ENCODE measurements at places on chromosomes 11 and 22.

DNA sequence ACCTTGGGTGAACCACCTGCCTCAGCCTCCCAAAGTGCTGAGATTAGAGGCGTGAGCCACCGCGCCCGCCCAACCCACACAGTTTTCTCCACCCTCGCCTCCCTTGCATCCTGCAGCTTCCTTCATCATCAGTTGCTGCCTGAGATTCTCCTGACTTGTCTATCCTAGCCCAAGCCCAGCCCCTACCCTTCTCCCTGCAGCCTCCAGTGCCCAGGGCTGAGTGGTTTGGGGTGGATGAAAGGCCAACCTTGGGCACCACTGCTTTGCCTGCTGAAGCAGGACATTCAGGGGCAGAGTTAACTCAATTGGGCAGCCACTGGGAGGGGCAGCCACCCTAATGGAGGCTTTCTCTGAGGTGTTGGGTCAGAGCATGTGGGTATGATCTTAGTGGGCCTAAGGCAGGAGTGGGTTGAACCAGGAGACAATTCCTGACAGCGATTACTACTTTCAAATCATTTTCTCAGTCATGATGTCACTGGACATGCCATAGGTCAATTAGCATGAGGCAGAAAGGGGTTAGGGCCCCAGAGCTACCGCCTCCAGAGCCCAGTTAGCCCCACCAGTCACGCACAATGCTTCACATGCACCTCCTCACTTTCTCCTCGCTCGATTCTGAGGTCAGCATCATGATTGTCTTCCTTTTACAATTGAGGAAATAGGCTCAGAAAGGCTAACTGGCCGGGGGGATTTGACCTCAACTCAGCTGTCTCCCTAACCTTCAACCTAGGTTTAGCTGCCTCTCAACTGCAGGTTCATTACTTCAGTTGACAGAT is 1.0 kb upstream of the FKBP2 start:
- DNase-seq, result no peak

DNA sequence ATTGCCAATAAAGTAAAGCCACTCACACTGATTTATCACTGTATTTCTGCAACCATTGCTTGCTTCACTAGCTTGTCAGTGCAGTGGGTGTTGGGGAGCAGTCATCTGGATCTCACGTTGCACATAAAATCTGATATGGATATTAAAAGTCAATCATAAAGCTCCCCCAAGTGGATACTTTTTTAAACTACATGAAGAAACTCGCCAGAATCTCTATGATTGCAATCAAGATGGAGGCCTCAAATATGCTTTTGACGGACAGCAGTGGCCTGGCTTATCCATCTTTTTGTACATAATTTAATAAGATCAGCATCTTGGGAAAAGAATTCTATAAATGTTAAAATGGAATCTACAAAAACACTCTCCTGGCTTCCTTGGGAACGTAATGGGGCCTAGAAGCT is 137.7 kb downstream of the WT1 start:
- DNase-seq, result peak; percentile 26

DNA sequence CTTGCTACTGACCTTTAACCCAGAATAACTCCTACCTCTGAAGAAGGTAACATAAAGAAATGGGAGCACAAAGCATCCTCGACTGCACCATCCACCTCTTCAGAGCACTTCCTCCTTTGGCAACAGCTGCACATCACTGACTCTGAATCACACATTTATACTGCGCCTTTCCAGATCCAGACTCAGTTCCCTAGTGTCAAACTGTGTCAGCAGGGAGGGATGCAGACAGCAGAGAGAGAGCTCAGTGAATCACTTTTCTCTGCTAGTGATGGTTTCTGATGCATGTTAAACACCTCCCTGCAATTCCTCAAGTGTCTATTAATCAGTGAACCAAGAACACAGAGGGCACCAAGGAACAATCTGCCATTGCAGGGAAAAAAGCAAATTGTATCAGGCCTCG is 118.9 kb downstream of the PLEKHA7 start:
- no peak for DNase-seq

GRCh38 chr11:110172468-110173065 is 79.4 kb downstream of the ZC3H12C start:
- DNase-seq, result no peak

GRCh38 chr11:47524291-47524874 is 28.5 kb downstream of the CELF1 start:
- no peak for DNase-seq
